Cerebellum (tissue), 4 donors: ENCODE measurements at places on chromosomes 7 and 10.

GRCh38 chr10:89639326-89639725 is 5.7 kb downstream of the PANK1 start:
- DNase-seq, result no peak

DNA sequence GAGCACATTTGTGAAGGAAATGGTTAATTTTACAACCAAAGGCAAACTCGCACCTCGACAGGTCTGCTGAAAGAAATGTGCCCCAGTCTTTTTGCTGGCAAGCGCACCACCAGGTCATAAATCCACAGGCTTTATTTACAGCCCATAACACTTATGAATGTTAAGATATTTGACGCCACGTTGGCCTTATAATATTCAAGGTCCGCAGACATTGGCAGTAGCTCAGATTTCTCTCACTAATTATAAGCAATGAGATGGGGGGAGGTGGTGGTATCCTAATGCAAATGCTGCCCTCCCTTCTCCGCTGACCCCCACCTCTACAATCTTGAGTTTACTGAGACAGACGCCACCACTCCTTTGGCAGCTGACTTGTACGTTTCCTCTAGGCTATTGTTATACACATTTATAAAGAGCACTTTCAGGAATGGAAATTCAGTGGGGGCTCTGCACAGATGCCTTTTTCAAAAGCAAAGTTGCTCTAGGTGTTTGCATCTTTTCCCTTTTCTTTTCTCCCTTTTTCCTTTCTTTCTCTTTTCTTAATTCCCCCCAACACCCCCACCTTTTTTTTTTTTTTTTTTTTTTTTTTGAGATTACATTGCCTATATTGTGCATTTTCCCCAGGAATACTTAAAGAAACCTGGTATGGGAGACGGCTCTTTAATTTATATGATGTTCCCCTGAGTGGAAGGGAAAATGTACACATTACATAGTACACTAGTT is 6.7 kb downstream of the TCF7L2 start:
- no peak for DNase-seq

DNA sequence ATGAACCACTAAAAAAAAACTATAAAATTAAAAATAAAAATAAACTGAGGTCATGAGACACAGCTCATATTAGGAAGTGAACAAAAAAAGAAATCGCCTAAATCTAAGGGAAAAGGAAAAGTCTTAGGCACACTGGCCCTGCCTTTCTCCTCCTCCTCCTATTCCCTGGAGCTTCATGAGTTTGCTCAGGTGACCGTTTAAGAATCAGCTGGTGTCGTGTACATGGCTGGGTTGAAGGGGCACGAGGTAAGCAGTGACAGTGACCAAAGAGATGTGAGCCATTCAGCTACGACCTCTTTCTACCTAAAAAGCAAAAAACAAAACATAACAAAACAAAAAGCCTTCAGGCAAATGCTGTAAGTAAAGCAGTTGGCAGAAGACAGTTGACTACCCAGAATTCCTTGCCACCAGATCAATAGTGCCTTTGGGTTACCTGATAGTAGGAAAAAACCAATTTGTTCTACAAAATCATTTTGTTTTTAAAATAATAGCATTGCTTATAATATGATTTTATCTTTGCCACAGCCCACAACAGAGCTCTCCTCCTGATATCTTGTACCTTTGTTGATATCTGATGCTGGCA is 135.4 kb downstream of the DOCK4 start:
- DNase-seq, result no peak

GRCh38 chr7:128148676-128149075 is 92.4 kb upstream of the LEP start:
- no peak for DNase-seq

DNA sequence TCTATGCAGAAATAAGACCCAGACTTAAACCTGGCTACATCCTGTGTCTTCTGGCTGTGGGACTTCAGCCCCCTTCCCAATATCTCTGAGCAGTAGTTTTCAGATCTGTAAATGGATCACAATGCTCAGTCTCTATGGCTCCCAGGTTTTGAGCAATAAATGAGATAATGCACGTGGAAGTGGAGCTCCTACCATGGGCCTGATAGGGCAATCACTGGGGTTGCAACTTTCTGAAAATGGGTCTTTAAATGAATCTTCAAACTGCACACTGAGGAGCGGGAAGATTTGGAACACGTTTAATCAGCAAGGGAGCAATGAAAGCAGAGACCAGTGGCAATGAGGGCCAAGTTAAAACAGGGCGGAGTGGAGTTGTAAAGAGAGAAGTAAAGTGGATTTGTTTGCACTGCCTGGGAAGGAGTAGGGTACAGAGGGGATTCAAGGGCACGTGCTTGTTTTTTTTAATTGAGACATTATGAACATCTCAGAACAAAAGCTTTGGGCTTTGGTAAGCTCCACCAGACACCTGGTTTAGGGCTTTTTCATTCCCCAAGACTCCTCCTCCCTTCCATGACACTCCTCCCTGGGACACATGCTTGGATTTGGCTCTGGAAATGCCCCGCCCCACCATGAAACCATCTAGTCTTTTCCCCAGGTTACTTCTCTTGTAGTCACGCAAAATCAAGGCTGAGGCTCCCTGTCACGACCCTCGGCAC is 42.7 kb downstream of the PAPSS2 start:
- DNase-seq, result no peak

DNA sequence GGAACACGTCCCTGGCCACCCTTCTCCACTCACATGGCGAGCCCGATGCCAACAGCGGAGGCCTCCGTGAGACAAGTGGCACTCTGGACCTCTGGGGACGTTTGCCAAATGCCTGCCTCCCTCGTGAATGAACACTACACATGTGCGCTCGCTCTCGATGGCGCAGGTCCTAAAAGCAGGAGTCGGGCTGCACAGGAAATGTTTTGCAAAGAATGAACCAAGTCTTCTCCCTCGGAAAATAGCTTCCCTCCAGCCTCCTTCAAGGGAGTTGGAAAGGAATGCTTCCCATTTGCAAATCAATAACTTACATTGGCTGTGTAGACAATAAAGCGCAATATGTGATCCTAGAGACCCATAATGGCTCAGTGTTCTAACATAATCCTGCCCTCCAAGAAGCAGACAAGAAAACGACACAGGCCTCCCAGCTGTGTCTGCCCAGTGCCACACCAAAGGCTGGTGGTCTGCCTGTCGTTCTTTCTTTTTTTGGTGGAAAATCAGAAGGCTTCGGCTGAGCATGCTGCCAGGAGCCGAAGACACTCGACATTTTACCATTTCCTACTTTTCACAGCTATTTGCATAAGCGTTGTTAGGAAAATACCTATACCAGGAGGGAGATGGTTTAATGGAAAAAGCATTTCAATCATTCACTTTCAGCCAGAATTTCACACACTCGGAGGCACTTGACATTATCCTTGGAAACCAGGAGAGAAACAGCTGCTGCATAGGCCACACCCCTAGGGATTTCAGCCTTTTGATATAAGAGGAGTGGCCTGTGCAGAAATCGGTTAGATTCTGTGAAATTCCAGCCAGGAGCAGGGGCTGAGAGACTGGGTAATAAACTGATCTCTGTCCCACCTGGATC is 38.4 kb downstream of the ATXN7L1 start:
- DNase-seq, result no peak

GRCh38 chr7:34357068-34357467 is 300.9 kb upstream of the NPSR1 start:
- no peak for DNase-seq

- DNase-seq, result no peak
These were observed 180.3 kb downstream of the DNAJB6 start for GRCh38 chr7:157516911-157517781.

GRCh38 chr10:28566458-28567015 is 33.6 kb downstream of the WAC start:
- no peak for DNase-seq

DNA sequence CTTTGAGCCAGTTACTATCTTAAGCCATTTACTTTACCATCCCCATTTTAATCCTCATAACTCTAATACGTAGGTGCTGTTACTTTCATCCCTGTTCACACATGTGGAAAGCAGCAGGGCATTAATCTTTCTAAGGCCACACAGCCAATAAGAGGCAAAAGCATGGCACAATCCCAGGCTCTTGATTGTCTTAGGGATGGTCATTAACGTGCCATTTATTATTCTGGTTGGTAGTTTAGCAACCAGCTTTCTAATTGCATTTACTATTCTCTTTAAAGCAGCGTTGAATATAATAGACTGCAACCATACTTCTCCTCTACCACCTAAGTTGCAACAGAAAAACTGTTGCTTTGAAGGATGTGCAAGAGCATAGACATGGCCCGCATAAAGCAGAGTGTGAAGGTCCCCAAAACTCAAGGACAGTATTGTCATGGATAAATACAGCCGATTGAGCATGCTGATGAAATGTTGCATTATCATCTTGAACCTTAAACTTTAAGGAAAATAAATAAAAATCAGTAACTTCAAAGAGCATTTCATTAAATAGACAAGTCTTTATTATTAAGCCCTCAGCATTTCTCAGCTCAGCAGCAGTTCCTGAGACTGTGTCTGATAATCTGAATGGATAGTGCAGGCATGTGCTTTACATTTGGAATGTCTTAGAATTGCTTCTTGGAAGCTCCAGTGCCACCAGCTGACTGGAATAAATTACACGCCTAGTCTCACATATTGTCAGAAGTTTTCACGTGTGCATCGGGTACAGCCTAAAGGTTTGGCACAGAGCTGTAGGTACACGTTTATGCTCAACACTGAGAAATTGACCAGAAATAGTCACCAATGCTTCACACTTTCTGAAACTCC is 467.1 kb downstream of the SDK1 start:
- no peak for DNase-seq

GRCh38 chr7:150737265-150738055 is at the start of gene GIMAP5:
TSS of gene GIMAP5 (plus strand) at chr7:150737418. CDS start at chr7:150740885, 3,467 bp downstream.
- DNase-seq, result no peak

DNA sequence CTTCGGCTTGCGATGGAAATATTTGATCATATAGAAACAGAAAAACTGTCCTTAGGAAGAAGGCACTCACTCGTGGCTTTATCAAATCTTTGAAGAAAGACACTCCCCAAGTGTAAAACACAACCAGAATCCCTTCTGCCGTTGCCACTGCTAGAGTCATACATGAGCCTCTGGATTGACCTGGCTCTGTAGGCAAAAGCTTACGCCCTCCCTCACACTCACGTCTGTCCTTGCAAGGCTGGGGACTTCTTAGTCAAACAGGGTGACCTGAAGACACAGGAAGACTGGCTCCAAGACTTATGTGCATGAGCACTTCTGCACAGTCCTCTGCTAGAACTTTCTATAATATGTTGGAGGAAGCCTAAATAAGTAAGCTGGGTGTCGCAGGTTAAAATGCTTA is 135.4 kb upstream of the MDFIC start:
- DNase-seq, result no peak

DNA sequence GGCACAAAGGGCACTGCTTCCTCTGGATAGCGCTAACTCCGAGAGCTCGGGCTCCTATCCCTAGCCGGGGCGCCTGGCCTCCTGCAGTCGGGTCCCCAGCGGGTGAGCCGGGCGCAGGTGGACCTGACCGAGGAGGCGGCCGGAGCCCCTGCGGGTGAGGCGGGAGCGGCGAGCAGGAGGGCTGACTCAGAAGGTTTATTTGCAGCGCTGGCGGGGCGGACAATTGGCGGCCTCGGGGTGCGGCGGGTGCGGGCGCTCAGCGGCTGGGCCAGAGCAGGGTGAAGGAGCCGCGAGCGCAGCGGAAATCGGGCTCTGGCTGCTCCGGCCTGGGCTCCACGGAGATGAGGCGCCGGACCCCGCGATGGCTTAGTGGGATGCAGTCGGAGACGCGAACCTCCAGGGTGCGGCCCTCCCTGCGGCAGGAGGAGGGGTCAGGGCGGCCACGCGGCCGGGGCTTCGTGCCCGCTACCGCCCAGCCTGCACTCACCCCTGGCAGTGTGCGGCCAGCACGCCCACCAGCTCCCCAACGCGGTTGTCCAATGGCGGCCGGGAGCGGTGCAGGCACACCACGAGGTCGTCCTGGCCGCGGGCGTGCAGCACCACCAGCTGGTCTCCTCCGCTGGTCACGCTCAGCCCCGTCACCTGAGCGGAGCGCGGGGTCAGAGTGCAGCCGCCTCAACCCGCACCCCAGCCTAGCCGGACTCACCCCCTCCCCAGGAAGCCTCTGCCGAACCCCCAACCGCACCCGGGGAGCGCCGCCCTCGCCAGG is 16.1 kb downstream of the MYO1G start:
- DNase-seq, result peak; percentile 59

DNA sequence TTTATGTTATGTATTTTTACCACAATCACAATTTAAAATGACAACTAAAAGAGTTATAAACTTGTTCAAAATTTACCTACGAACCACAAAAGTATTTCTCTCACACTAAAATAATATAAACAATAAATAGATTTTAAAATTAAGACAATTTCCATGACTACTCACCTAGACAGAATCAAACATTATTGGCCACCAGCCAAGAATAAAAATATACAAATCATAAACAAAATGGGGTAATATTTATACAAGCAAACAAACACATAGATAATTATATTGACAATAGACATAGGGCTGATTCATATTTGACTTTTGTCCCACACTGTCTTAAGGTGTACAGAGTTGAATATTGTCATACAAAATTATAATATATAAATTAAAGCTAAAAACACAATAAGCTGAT is 119.6 kb upstream of the ZNF92 start:
- no peak for DNase-seq

GRCh38 chr7:50560865-50561351 is 4.3 kb downstream of the DDC start:
- DNase-seq, result peak; percentile 11
